CD4-positive, alpha-beta T cell treated with Interleukin-4 for 4 hours (primary cell): ENCODE measurements at places on chromosomes 7 and 10.

DNA sequence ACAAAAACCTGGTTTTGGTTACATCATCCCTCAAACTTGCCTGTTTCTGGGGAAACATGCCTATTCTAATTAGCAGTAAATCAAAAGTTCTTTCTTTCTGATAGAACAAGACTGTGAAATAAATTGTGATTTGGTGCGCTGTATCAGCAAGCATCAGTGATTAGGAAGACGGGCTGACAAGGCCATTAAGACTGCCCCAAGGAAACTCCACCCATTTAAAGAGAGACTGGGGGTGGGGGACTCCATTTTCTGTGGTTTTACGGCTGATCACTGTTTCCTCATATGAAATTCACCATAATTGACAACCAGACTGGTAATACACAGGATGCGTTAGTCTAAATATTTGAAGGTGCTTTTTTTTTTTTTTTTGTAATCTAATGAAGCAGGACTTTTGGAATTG, 68.7 kb downstream of the MBL2 start:
- DNase-seq, result no peak

- no peak for DNase-seq
Observed at GRCh38 chr10:33698033-33698432, 363.6 kb upstream of the NRP1 start.

DNA sequence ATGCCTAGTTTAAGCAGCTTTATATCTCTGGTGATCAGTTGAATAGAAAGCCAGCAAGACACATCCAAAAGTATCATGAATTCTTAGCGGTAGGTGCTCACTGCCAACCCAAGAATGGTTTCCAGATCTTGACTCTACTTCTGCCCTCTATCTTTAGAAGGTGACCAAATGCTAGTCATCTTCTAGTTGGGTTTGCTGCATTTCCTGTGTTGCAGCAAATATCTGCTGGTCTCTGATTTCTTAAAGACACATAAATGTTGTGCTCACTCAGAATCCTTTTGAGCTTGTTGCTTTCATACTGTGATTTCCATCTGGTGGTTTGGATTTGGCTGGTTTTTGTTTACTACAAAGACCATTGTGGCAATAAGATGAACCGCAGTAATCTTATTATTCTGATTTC, 2.2 kb downstream of the CDC123 start:
- no peak for DNase-seq

- DNase-seq, result no peak
Observed at GRCh38 chr10:16518822-16519221, 2.9 kb downstream of the C1QL3 start.

GRCh38 chr10:62049624-62050345, 148.3 kb downstream of the ARID5B start:
- DNase-seq, result peak; percentile 40

GRCh38 chr7:1386623-1387220, 72.5 kb downstream of the MICALL2 start:
- no peak for DNase-seq

DNA sequence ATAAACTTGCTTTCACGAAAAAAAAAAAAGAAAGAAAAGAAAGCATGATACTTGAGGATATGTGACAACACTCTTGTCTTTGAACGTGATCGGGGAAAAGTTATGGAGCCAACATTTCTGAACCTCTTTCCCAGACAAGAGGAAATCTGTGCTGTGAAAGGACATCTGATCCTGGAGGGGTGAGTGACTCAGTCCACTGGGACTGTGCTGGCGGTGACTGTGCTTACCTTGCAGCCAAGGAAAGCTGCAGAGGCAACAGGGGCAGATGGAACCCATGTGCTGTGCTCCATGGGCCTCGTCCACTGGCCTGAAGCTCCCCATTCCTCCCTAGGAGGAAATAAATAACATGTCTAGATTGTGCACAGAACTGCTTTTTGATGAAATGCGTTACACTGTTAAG, 116.5 kb upstream of the RAB11FIP2 start:
- no peak for DNase-seq

DNA sequence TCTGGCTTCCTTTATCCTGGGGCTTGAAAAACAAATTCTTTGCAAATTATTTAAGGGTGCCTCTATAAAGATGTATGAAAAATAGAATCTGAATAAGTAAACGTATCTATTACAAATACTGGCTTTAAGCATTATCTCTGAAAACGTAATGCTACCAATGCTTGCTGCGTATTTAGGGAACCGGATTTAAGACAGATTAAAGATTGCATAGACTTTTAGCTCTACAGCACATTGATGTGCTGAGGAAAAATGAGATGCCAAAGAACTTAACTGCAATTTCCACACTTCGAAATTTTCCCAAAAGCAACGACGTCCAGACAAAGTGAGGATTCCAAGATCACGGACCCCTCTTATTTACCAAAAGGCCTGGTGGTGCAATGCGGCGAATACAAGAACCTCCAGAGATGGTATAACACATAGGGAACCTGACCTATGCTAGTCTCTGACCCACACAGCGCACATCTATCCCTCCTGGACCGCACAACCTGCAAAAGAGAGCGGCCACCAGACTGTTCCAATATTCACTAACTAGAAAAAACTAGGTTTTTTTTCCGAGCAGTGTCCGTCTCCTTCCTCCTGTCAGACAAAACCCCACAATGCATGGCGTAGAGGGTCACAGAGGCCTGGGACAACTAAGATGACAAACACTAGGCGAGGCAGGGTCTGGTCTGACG, 34.3 kb upstream of the PHF14 start:
- no peak for DNase-seq

GRCh38 chr10:80081801-80082750, 3.6 kb downstream of the TMEM254 start:
- no peak for DNase-seq

GRCh38 chr7:140966561-140967233, 42.0 kb upstream of the BRAF start:
- DNase-seq, result no peak

DNA sequence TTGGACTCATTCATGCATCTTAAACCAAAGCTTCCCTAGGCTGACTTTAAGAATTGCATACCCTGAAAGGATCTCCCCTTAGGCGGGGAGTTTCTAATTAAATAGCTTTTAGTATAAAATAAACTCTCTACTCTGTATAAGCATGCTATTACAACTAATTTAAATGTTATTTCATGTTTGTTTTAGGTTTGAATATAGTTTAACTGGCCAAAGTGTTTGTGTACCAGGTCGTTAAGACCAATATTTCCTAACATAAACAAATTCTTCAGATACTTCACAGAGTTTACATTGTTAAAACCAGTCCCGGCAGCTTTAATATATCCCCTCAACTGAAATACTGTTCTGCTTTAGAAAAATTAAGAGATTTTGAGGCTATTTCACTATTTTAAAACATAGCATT, 2.3 kb downstream of the GLI3 start:
- DNase-seq, result no peak

GRCh38 chr10:104581884-104582601, 59.0 kb upstream of the SORCS3 start:
- no peak for DNase-seq

GRCh38 chr7:20959281-20959680, 172.6 kb upstream of the SP8 start:
- DNase-seq, result no peak

GRCh38 chr10:21534604-21535493, 817 bp downstream of the MLLT10 start:
- peak; percentile 41 for DNase-seq

DNA sequence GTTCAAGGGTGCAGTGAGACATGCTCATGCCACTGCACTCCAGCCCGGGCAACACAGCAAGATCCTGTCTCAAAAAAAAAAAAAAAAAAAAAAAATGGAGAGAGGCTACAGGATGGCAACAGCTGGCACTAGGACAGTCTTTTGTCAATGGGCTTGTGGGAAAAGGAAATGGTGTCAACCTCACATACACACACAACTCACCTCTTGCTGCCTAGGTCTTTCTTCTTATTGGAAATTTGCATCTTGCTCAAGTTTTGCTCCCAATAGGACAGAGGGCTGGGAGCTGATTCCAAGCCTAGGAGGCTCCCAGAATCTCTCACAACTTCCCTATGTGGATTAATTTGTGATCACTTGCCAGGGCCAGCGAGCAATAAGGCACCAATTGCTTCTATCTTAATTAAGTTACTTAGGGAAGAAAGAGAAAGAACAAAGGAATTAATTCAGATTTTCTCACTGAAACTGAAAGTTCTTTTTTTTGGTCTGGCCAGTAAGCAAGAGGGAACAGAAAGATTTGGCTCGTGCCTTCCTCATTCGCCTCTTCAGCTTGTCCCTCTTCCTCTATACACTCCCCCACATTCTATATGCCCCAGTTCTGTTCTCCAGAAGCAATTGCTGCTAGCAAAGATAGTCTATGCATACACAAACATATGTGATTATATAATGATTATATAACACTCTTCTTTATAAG, 33.8 kb downstream of the MAP3K8 start:
- no peak for DNase-seq

GRCh38 chr7:35799846-35800717, 775 bp upstream of the SEPTIN7 start:
- DNase-seq, result peak; percentile 88

DNA sequence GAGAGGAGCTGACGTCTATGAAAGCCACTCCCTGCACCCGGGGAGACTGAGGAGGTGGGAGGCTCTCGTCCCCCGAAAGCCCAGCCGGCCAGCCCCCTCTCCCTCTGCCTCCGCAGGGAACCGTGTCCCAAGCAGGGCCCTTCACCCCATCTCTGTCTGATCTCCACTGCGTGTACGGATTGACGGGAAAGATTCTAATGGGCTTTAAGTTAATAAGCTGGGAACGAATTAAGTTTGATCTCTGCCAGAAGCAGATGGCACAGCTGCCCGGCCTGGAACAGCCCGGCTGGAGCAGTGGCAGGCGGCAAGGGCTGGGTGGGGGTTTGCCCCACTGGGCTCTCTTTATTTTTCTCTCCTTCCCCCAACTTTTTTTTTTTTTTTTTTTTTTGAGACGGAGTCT, 6.1 kb upstream of the SLC29A4 start:
- no peak for DNase-seq

- DNase-seq, result no peak
Observed at GRCh38 chr7:130393101-130393561, 12.8 kb downstream of the CPA1 start.

- DNase-seq, result no peak
Observed at GRCh38 chr10:88077977-88078376, 214.6 kb downstream of the PTEN start.

- DNase-seq, result peak; percentile 56
Observed at GRCh38 chr7:55517191-55517633, 55.1 kb downstream of the VOPP1 start.

- no peak for DNase-seq
Observed at GRCh38 chr7:140079121-140079536, 16.4 kb upstream of the PARP12 start.

DNA sequence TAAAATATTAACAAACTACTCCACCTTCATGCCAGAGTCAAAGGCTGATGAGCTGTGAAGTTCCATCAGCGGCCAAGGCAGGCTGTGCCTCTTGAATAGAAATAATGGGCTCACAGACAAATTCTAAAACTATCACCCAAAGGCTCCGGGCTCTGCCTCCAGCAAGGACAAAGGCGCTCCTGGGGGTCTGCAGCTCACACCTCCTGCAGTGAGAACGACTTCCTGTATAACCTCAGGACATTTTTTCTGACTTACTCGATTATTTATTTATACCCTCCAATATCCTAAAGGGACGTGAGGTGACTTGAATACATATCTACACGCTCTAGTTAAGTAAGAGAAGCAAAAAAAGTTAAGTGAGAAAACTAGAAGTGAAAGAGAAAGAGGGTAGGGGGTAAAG, 500.7 kb downstream of the CCSER2 start:
- no peak for DNase-seq

GRCh38 chr7:74418076-74418475, 35.6 kb upstream of the GTF2IRD1 start:
- no peak for DNase-seq

GRCh38 chr7:39540320-39540719, 25.9 kb upstream of the YAE1 start:
- no peak for DNase-seq

DNA sequence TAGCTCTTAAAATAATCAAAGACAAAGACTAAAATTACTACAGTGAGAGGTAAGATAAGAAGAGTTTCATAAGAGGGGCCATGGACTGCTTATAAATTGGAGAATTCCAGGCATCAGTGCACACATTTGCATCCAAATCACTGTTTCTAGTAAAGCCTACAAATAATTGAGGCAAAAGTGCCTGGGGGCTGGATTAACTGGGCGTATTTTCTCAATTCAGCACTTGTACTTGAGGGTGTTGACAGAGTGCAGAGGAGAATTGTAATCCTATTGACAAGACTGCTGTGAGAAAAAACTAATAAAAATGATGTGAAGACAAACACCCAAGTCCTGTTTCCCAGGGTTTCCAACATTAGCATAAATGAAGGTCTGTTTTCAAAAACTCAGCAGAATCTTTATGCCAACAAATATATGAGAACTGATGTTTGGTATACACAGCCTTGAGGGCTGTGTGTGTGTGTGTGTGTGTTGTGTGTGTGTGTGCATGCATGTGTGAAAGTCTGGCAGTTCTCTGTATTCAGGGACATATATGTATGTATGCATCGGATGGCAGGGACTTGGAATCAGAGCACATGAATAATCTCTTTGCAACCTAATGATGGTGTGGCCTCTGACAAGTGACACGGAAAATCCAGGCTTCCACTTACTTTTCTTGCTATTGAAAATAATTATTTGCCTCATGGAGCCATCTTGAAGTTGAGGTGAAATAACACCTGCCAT, 182.1 kb upstream of the CDC14C start:
- DNase-seq, result no peak

DNA sequence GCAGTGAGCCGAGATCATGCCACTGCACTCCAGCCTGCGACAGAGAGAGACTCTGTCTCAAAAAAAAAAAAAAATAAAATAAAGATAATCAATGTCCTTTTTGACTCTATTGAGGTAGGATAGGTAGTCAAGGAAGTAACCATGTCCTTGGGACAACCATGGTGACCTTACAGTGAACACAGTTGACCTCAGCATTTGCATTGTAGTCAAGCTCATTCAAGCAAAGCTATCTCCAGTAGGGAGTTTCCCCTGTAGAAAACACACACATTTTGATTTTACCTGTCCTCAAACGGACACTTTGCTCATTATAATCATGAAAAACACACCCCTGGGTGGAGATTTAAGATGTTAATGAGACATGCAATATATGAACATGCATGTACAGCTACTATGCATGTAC, 171.7 kb downstream of the KIF20B start:
- no peak for DNase-seq

DNA sequence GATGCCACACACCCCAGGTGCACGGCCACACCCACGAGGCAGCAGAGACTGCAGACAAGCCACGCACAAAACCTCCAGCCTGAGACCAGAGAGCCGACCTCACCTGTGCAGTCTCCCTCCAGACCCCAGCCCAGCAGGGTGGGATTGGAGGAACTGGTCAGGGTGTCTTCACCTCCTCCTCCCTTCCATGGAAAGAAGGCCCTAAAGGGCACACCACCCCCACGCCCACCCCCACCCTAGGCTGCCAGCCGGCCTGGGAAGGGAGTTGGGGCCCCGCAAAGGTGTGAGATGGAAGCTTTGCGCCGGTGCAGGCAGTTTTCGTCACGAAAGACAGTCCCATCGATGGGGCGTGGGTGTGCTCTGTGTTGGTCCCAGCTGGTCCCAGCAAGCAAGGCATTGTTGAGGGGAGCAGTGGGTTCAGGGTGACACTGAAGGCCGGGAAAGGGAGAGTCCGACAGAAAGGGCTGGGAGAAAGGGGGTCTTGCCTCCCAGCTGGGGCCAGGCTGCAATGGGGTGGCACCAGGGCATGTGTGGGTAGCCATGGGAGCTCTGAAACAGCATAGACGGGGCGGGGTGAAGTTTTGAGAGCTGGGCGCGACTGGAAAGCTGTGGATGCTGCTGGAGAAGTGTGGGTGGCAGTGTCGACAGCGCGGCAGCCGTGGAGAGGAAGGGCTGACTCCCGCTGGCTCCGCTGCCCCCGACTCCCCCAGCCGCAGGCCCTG, 349.2 kb downstream of the GLRX3 start:
- no peak for DNase-seq

GRCh38 chr7:20172736-20173334, 44.3 kb downstream of the MACC1 start:
- DNase-seq, result no peak
